Neural progenitor cell (in vitro differentiated cells): ENCODE measurements at places on chromosomes 7 and 10.

DNA sequence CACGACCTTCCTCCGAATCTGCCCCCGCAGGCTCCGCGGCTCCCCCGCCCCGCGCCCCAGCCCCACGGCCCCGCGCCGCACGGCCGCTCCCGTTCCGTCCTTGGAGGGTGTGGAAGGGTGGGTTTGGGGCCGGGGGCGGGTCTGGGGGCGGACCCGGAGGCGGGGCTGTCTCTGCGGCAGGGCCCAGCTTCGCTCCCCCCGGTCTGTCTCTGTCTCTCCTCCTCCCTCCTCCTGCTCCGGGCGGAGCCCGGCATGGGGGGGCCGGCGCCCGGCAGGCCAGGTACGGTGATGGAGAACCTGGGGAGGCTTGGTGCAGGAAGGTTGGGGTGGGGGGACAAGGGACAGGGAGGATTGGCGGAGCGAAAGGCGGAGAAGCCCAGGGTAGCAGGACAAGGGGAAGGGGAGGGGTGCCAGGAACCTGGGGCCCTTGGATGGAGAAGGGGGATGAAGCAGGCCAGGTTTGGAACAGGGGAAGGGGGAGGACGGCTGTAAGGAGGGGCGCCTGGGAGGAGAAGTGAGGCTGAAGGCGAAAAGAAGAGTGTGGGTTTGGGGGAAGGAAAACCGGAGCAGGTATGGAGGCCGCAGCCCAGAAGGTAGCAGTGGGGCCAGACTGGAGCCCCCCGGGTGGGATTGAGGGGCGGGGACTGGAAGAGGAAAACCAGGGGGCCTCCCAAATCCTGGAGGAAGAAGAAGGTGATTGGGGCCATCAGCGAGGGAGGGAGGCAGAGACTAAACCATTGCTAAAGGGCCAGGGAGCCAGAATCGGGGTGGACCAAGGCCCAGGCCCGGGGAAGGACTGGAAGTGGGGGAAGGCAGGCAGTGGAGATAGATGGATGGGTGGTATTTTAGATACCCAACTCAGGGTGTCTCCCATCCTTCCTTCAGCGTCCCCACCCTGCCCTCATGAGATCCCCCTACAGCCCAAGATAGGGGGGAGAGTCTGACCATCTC is at the start of gene NYAP1:
NYAP1 (plus strand) TSS at position 206 of the 951 bp plus-strand sequence. CDS start 1,385 bp downstream, outside the sequence.
- peak; percentile 82 for DNase-seq

- DNase-seq: no peak
Observed at GRCh38 chr10:22657566-22658225, 56.7 kb downstream of the PIP4K2A start.

DNA sequence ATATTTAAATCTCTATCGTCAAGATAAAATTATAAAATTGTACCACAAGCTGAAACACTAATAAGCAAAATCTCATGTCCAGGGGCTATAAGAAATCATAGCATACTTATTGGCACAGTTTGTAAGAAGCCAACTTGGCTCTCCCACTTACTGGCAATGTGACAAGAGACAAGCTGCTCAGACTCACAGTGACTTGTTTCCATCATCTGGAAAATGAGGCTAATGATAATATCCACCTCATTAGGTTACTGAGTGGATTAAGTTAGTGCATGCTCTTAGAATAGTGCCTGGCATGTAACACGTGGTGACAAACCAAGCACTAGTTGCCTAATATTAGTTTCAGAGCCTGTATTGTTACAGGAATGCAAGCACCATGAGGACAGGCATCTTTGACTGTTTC is 234.4 kb downstream of the GLI3 start:
- no peak for DNase-seq

DNA sequence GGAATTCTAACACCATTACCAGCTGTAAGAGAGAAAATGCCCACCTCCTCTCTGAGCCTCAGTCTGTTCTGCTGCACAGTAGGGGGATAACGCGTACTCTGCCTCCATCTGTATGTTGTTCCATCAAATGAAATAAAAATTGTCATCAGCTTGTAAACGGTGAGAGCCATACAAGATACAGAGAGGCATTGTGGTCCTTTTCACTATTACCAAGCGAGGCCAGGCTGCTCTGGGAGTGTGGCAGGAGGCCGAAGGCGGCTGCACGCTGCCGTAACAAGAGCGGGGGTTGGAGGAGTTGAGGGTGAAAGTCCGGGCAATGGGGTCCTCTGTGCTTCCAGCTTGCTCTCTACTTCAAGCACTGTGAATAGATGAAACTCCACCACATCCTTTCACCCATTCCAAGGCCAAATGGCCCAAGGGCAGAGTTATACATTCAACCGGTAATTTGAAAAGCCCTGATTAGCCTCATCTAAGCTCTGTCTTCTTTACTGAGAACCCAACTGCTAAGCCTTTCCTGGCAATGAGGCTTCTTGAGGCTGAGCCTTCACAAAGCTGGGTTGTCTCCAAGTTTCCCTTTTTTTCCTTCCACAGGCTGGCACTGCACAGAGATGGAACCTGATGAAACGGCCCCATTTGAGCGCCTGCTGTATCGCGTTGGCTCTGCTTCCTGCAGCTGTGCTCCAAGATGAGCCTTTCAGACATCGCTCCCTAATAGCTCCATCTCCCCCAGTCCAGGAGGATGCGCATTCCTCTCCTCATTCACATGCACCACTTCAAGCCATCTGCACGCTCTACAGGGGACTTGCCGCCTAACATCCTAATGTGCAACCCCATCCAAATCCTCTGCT is 47.2 kb downstream of the PYROXD2 start:
- no peak for DNase-seq

- peak; percentile 45 for DNase-seq
Observed at GRCh38 chr10:21675157-21675796, 141.2 kb downstream of the MLLT10 start.

GRCh38 chr10:91545838-91546237 is 87.0 kb downstream of the PPP1R3C start:
- DNase-seq: no peak

GRCh38 chr7:130606161-130606560 is 62.4 kb downstream of the COPG2 start:
- DNase-seq: no peak

DNA sequence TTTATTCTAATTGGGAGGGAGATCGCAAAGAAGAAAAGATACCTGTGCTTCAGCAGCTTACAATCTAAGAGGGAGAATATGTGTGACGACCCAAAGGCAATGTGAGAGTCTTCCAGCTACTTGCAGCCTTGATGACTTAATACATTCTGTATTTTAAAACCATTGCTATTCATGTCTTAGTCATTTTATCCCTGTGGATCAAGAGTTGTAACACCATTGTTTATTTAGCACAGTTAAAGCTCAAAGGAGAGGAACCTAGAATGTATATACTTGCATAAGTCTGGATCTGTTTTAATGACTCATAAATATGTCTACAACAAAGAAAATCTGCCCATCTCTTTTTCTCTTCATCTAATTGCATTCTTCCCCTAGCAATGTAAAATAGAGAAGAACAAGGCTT is 117.9 kb upstream of the DLX6 start:
- no peak for DNase-seq

- DNase-seq: no peak
Observed at GRCh38 chr7:44141221-44141850, at the start of gene MYL7. Gene MYL7 (minus strand): TSS chr7:44141332. CDS start chr7:44141305, 27 bp downstream.

DNA sequence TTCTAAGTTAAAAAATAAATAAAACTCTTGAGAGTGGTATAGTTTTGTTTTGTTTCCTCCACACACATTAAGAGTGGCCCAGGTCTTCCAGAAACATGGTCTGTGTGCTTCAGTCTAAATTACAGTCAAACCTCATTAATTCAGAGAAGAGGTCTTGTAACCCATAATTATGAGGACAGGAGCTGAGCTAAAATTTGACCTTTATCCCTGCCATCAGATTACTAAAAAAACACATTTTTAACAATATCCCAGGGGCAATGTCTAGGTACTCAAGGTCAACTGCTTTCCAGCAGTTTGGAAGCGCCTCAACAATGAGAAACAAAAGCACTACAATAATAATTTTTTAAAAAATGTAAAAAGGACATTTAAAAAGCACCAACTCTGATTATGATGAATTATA is 184.1 kb upstream of the PFKP start:
- DNase-seq: no peak

DNA sequence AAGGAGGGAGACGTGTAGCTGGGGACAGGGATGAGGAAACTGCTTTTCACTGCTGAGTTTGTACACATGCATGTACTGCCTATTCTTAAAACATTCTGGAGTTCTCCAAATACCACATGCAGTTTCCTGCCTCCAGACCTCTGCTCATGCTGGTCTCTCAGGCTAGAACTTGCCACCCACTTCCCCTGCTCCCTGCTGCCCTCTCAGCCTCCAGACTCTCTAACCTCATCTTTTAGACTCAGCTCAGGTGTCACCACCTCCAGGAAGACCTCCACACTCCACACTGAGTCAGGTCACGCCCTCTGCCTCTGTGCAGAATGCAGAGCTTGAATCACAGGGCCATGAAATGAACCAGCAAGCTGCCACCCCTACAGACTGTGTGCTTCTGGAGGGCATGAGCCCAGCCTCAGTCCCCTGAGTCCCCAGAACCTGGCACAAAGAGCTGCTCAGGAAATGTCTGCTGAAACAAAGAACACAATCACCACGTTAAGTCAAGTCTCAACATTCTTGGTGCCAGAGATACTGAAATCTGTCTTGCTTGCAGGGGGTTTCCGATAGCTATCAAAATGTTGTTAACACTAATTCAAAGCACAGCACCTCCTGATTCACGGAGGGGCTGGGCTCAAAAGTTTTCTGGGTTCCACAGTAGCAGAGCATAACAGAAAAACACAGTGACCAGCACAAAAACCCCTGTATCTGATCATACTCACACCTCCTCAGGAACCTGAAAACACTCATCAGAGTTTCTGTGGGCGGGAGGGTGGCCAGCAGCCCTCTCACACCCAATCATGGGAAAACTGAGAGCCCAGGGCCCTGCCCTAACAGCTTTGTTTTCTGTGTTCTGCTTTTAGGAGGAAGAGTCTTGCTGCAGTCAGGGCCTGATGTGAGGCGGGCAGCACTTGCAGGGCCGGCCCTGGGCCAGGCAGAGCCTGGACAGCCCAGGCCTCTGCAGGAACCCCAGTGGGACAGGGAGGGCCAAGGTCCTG is 21.1 kb downstream of the FAM53B start:
- no peak for DNase-seq

- DNase-seq: no peak
Observed at GRCh38 chr10:25492040-25492439, 317.2 kb downstream of the GPR158 start.

GRCh38 chr7:40586197-40586596 is 451.4 kb downstream of the SUGCT start:
- no peak for DNase-seq

DNA sequence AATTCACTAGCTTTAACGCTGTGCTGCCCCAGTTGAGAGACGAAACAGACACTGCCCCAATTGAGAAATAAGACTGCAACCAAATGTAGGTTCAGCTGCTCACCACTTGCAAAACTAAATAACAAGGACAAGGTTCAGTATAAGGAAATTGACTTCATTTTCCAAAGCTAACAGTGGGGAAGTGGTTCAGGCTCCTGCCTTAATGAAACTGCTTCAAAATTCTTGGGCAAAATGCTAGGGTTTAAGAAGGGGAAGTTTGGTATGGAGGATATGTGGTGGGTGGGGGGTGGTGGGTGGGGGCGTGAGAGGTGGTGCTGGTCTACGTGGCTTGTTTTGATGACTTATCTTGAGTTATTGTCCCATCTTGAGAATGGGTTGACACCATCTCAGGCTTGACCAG is 21.8 kb downstream of the MRPL32 start:
- DNase-seq: no peak

GRCh38 chr10:128121750-128122412 is 4.3 kb downstream of the MKI67 start:
- DNase-seq: no peak

GRCh38 chr7:11403781-11404180 is 428.2 kb downstream of the THSD7A start:
- no peak for DNase-seq

DNA sequence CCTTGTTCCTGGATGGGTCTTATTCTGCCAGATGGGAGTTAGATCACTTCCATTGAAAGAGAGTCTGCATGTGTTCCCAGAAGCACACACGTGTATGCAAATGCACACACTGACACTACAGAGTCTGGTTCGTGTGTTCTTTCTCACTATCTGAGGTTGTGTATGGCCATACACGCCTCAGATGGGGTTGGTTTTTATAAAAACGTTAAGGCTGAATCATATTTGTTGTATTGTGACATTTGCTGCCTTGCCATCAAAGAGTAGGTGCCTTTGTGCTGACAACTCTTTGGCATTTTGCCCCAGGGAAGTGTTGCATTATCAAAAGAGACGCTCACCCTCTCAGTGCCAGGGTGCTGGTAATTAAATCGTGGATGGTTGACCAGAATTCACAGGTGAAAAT is 37.7 kb upstream of the HDAC9 start:
- no peak for DNase-seq

DNA sequence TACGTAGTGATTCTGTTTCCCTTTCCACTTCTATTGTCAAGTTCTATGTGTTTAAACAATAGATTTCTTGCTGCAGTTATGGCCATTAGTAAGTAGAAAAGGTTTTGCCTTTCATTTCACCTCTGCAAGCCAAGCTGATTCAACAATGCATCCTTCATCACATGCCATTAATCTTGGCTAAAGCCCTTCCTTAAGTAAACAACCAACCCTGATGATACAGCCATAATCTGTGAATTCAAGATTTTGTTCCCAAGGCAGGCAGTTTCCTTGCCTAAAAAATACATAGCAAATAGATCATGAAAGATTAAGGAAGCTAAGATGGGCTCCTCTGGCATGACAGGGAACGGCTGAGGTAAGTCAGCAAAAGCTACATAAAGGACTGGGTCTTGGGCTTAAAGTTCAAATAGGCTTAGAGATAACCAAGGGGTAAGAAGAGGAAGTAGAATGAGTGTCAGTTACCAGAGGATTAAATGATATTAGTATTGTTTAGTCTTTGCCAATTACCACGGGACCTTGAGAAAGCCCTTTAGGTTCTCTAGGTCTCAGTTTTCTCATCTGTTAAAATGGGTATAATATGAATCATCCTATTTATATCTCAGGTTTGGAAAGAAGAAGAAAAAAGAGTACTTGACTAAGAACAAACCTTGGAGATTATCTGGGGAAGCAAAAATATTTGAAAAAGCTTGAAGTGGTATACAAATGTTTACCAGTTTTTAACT is 35.9 kb upstream of the ANK3 start:
- no peak for DNase-seq

DNA sequence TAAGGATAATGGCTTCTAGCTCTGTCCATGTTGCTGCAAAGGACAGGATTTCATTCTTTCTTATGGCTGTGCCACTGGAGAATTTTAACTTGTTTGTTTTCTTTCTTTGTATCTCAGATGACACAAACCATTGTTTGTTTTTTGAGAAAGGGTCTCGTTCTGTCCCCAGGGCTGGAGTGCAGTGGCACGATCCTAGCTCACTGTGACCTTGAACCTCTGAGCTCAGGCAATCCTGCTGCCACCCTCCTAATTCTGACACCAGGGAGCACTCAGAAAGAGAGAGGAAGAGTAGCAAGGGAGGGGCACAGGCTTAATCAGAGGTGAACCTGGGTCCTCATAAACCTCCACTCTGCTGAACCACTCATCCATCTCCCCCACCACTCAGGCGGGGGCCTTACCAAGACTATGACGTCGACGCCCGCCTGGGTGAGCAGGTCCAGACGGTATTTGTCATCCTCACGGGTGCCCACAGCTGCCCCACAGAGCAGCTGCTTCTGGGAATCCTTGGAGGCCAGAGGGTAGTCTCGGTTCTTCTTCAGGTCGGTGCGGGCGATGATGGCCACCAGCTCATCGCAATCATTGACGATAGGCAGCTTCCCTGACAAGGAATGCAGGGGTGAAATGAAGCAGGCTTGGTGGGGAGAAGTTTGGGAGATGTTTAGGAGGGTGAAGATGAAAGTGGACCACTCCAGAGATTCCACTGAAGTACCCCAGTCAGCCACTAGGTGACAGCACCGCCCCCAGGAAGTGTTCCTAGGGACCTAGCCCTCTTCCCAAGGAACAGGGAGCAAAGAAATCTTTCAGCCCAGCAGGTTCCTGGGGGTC is 11.6 kb downstream of the IMPDH1 start:
- peak; percentile 66 for DNase-seq
